ENCODE measurements at places on chromosomes 7 and 10.

- DNase-seq = peak; percentile 95
Measured at GRCh38 chr10:96416643-96417042, 57.8 kb upstream of the OPALIN start.

DNA sequence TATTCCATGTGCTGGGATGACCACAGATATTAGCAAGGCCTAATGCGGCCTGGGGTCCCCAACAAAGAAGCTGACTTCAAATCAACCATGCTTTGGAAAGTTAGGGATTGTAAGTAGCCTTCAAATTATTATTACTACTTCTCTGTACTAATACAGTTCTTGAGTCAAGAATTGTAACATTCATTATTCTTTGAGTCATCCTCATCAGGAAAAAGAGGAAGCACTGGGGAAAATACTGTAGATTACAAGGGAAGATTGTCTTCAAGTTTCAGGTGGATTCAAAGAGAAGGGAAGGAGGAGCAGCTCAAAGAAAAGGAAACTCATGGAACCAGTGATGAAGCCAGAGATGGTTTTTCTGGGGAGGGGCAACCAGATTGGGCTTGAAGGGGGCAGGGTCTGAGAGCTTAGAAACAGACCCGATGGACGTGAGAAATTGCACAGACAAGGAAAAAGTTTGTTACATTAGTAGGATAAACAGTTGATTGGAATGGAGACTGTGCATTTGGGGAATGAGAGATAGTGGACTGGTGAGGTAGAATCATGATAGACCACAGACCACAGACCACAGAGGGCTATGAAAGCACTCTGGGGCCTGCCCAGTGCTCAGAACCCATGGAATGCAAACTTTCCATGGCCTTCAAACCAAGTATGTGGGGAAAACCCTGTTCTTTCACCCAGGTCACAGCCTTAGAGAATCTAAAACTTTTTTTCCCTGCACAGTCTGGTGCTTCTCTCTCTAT is 209.9 kb downstream of the ZNF365 start:
- no peak for DNase-seq

DNA sequence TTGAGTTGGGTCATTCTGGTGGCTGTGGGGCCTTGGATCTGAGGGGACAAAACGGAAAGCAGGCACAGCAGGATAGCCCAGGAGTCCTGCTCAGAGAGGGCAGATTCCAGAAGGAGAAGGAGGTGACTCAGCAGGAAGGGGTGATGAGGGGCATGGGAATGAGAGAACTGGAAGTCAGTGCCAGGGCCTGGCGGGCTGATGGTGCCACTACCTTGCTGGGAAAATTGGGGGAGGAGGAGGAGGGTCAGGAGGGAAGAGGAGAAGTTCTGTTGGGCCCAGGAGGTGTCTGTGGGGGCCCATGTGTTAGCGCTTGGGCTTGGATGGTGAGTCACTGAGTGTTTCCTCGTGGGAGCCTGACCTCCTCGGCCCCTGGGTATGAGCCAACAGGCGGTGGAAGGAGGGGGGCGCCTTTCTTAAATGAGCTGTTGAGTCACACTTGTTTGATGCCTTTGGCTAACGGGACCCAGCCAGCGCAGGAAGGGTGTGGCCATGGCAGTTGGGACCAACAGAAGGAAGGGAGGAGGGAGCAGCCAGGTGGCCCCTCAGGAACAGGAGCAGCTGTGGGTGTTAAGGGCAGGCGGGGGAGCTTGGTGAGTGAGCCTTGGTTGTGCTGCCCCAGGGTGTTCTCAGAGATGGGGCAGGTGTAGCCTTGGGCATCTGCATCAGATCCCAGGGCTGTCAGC is 130.0 kb upstream of the BTBD16 start:
- peak; percentile 48 for DNase-seq

- DNase-seq = no peak
Measured at GRCh38 chr10:36771725-36772124, 353.7 kb upstream of the ANKRD30A start.

DNA sequence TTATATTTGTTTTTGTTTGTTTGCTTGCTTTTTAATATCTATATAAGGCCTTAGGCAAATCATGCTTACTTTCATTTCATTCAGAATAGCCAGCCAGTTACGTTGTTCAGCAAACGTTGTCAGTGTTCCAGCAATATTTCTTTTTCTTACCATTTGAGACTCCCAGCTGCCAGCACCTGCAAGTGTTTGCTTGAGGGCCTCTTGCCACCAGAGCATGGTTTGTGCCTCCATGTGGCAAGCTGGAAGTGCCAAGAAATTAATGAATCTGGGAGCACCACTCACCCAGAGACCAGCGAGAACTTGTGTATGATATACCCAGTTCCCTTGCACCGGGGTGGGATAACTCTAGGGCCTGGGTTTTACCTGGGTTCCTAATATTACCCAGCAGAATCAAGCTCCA is 177.1 kb upstream of the CSTF2T start:
- no peak for DNase-seq

Data from COLO829 (cell line).